Activated CD4-positive, alpha-beta T cell treated with anti-CD3 and anti-CD28 coated beads for 48 hours (primary cell): ENCODE measurements at places on chromosomes 3 and 15.

DNA sequence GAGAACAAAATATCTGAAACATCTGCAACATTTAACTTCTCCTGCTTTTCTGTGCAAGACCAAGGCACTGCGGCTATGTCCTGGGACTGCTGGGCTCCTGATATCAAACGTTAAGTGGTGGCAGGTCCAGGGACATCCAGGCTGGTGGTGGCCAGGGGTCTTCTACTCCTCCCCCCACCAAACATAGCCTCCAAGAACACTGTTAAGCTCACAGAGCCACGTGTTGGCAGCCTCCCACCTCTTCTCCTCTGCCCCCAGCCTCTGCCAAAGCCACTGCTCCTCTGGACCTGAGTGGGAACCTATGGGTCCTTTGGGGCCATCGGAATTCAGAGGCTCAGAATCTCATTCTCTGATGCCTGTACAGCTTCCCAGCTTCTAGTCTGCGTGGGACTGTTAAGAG, 325.7 kb downstream of the ARRDC4 start:
- no peak for DNase-seq

GRCh38 chr3:46875560-46875959, 2.0 kb upstream of the PTH1R start:
- DNase-seq: no peak

DNA sequence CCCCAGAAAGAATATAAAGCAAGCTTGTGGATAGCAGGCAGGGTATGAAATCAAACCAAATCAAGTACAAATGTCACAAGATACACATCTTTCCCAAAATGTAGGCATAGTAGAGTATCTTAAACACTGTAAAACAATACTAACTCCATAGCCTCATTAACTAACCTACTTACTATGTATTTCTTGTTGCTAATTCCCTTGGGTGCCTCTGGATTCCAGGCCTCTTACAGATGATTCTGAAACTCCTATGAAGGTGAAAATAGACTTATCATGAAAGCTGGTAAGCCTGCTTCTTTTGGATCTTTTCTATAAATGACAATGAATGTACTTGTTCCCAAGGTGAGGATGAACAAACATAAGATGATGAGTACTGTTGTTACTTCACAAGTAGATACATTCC, 93.8 kb downstream of the FRMD5 start:
- no peak for DNase-seq

DNA sequence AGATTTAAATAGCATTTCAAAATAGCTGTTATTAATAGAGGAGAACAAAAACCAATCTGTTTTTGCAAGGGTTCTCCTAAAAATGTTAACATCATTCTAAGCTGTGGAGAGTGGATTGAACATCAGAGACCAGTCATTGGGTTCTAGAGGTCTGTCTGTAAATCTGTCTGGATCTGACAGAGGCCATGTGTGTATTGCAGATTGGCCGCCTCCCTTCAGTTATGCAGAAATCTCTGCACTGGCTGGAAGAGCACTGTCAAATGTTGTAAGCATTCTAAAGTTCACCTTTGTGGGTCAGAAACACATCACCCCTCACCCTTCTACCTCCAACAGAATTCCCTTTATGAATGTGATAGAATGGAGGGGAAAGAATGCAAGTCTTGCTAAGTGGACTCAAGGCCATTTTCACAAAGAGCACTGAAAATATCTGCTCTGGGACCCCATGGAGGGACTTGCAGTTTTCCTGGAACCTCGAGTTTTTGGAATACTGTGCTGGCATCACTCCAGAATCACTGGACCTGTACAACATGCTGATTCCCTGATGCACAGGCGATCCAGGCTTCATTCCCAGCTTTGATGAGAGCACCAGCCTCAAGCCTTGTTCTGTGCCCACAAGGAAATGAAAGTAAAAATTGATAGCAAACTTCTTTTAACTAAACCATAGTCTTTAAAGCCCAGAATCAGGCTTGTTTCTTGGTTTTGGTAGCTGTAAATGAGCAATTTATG, 8.4 kb downstream of the FAM81A start:
- no peak for DNase-seq

DNA sequence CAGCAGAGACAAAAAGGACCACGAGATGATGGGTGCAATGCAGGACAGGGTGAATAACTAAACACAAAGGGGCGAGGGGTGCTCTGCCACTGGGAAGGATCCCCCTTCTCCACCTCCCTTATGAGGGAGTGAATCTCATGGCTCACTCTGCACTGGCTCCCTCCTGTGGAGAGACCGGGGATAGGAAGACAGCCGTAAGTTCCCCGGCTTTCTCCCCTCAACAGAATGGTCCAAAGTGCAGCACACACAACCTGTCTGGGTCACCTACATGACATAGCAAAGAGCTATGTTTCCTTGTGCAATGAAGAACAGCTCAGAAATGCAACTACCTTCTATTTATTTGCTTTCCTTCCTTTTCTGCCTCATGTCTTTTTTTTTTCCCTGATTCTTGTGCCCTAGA, 7.8 kb upstream of the ACSBG1 start:
- DNase-seq: peak; percentile 58
